Activated gamma-delta T cell treated with anti-CD3 and anti-CD28 coated beads, Interleukin-2, amount 50 U/mL, for 16 hours (primary cell): ENCODE measurements at places on chromosomes 1 and 21.
A peak's percentile ranks its signal among the peaks of the same experiment; 100 is the strongest.

- no peak for DNase-seq
These were observed 569.0 kb downstream of the SMYD3 start for GRCh38 chr1:245938046-245938435.

DNA sequence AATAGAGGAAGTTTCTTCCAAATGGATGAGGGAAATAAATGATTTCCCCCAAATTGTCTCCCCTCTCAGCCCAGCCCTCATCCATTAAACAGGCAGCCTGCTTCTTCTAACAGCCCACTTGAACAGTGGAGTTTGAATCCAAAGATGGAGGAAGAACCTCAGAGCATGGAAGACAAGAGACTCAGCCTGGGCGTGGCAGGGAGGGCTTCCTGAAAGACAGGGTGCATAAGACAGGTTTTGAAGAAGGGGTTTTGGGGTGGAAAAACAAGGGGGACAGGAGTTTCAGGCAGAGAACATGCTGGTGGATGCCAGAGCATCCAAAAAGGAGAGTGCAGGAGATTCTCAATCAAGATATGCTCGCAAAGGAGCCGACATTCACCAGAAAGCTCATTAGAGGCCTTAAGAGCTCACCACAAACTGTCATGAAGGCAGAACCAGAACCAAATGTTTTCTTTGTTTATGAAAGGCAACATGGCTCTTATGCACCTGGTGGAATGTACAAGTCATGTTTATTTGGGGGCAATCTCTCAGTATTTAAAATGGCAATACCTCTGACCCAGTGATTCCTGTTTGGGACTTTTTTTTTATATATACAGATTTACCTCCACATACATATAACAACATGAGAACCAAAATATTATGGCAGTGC is 26.5 kb upstream of the TSPEAR start:
- no peak for DNase-seq

DNA sequence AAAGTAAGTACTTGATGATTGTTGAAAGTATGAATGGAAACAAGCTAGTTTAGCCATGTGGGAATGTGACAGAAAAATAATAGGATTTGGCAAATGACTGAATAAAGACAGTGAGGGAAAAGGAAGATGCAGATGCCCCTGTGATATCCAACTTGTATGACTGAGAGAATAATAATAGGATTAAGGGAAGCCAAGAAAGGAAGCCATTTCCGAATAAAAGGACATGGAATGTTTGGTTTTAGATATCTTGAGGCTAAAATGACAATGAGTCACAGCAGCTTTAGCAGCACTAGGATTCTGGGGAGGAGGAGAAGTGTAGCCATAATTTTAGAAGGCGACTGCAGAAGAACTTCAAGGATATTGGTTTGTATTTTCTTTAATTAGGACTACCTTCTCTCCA is 109.2 kb downstream of the TTLL7 start:
- no peak for DNase-seq

GRCh38 chr1:64033667-64034220 is 169.7 kb upstream of the UBE2U start:
- DNase-seq, result no peak

DNA sequence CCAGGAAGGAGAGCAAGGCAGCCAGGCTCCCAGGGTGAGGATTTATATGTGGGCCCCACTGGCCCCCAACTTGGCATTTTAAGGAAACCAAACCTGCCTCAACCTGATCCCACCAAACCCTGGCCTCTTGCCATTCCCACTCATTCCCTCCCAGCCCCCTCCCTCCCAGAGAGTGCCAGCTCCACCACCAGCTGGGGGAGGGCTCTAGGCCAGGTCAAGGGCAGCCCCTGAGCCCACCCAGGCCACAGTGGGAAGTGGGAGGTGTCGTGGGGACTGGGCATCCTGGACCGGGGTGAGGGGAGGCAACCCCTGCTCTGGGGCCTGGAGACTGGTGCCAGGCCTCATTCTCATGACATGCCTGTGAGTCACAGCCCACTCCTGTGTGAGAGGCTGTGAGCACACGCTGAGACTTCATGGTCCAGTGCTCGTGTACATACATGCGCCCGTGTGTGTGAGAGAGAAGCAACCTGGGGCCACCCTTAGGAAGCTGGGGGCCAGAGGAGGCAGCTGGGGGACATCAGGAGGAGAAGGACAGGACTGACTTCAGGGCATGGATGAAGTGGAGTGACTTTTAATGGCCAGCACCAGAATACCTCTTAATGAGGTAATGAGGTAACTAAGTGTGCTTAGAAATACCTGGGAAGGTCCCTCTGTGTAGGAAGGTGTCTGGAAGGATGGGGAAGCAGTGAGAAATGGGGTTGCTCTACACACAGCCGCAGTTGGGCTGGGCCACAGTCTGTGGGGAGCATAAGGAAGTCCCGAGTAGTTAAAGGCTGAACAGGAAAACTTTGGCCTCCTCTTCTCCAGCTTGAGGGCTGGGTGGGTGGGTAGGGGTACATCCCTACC is at the start of gene S100A2:
TSS of gene S100A2 (minus strand) at position 316 of the 846 bp plus-strand sequence. CDS start 1,967 bp downstream, outside the sequence.
- peak; percentile 21 for DNase-seq

- no peak for DNase-seq
These were observed 21.7 kb upstream of the ABCD3 start for GRCh38 chr1:94396356-94397010.

- no peak for DNase-seq
These were observed 95.9 kb downstream of the WDR64 start for GRCh38 chr1:241747992-241748391.

- DNase-seq, result no peak
These were observed 434.7 kb upstream of the ADGRL4 start for GRCh38 chr1:79441238-79441637.

- DNase-seq, result no peak
These were observed 64.0 kb downstream of the CTH start for GRCh38 chr1:70475023-70475422.

DNA sequence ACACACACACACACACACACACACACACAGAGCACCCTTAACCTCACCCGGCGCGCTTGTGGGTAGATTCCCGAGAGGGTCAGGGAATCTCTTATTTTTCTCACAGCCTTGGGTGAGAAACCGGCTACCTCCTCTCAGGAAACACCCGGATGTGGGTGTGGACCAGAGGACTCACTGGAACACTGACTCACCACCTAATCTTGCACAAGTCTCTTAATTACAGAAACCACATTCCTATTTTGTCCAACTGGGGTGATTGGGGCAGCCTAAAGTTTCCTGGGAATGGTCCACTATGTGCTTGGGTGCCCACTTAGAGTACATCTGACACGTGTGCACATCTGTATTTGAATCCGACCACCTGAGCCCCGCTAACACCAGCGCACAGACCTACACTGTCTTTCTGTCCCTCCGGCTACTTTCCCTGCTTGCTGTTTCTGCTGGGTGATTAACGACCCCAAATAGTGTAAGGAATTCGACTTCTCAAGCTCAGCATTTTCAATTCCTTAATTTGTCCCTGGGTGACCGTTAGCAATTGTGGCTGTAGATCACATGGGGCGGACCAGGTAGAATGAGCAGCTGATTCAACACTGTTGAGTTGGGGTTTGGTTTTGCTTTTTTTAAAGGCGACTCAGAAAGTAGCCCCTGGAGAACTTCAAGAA is 14.0 kb upstream of the TBX15 start:
- no peak for DNase-seq
